ENCODE measurements at places on chromosomes 13 and 19.
A peak's percentile ranks its signal among the peaks of the same experiment; 100 is the strongest.

DNA sequence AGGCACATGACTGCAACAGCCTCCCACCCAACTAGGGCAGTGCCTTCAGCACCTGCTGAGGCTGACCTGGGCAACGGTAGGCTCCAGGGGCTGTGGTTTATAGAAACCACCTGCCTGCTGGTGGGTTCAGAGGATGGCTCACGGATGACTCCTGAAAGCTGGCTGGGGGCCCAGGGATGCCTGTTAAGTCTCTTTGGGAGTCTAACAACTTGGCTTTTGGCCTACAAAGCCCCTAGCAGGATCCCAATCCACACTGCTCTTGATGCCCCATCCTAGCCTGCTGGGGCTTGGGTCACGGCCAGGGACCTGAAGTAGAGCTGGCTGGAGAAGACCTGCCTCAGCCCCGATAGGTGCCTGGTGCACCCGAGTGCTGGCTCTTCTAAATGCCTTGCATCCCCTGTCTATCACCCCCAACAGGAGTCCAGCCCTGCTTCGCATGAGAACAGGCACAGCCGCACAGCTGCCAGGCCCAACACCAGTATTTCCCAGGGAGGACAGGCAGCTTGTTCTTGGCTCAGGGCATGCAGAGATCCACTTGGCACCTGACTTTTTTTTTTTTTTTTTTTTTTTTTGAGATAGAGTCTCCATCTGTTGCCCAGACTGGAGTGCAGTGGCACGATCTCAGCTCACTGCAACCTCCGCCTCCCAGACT lies 9.1 kb upstream of the EPHX3 start:
- no peak for DNase-seq

DNA sequence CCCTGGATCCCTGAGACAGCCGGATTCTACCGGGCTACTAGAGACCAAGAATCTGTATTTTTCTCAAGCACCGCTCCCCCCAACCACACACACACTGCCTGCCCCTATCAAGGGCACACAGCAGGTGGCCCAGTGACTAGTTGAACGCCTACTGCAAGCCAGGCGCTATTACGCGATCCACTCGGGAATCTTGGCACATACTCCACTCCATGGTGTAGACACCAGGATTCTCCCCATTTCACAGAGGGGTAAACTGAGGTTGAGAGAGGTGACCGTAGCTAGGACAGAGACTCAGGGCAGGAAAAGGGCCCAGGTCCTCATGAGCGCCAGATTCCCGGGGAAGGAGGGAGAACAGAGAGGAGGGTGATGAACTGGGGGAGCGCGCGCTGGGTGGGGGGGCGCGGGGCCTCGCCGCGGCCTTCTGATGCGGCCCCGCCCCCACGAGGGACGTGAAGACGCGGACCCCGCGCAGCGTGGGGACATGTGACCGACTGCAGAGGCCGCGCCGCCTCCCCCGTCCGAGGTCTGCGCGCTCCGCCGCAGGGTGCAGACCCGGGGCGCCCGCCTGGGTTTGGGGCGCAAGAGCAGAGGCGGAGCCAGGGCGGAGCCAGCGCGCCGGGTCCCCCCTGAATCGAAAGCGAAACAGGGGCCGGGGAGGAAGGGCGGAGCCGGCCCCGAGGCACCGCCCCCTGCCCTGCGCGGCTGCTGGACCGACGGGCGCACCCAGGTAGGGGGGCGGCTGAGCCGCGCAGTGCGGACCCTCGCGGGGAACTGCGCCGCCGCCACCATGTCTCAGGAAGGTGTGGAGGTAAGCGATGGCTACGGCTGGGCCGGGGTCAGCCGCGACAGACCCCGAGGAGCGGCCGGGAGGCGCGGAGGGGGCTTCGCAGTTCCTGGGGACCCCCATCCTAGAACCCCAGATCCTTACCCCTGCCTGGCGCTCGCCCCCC lies at the start of gene SHFL:
TSS of gene SHFL (plus strand) at position 677 of the 950 bp plus-strand sequence. CDS start at position 788, 111 bp downstream.
- peak; percentile 43 for DNase-seq

- no peak for DNase-seq
Observed at GRCh38 chr19:2807379-2808128, 12.1 kb upstream of the ZNF554 start.

- no peak for DNase-seq
Observed at GRCh38 chr19:31284621-31285020, 64.6 kb downstream of the TSHZ3 start.

- no peak for DNase-seq
Observed at GRCh38 chr13:31134039-31134711, 27.5 kb downstream of the HSPH1 start.

DNA sequence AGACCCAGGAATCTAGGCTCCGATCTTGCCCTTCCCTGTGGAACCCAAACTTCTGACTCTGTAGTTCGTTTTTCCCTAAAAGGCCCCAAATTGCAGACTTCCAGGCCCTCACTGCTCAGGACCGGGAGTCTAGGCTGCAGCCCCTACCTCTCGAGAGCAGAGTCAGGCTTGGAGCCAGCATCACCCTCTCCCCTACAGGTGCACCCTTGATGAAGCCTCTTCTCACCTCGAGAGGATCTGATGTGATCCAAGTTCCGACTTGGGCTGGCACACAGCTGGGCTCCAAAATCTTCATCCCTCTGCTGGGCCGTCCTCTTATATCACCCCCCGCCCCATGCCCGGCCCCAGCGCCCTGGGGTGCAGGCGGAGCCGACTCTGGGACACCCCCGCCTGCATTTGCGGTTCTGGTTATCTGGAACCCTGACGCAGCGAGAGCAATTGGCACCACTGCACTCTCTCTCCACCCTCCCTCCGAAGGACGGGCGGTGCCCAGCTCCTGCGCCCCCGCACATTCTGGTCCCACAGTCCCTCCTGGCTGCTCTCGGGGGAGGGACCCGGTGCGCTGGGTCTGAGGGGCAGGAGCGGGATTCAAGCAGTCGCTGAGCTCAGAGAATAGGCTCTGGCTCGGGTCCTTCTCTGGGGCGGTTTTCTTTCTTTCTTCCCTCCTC lies at the start of gene KLK7:
TSS of gene KLK7 (minus strand) at position 293 of the 668 bp plus-strand sequence. CDS start 1,518 bp downstream, outside the sequence.
- no peak for DNase-seq

- peak; percentile 37 for DNase-seq
Observed at GRCh38 chr13:112690283-112690929, 568 bp downstream of the ATP11A start.

DNA sequence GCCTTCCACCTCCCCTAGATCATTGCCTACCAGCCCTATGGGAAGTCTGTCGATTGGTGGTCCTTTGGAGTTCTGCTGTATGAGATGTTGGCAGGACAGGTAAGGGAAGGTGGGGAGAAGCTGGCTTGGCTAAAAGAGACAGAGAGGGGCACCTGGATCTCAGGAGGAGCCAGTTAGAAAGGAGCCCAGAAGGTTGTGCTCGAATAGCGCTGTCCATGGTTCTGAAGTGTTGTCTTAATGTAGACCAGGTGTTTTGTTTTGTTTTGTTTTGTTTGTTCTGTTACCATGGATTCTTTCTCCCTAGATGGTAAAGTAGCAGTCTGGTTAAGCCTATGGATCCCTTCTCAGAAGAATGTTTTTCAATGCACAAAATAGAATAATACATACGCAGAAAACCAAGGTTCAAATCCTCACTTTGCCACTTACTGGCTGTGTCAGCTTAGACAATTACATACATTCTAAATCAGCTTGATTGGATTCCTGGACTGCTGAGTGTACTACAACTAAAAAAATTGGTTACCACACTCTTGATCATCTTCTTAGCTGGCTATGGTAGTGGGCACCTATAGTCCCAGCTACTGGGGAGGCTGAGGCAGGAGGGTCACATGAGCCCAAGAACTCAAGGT lies 5.9 kb upstream of the CACNG7 start:
- DNase-seq = peak; percentile 33

DNA sequence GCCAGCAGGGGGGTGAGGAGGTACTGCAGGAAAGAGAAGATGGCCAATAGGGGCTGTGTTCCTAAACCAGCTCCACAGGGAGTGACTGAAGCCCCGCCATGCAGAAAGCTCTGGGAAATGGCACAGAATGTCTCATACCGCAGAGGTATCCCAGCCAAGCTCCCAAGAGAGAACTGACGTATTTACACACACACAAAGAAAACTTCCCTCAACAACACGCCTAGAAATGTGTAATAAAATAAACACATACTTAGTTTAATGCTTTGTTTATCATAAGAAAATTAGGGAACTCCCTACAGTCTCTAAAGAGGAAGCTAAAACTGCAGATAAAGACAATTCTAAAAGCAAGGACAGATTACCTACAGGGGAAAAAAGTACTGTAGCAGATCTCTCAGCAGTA lies 40.0 kb downstream of the ESD start:
- peak; percentile 22 for DNase-seq

DNA sequence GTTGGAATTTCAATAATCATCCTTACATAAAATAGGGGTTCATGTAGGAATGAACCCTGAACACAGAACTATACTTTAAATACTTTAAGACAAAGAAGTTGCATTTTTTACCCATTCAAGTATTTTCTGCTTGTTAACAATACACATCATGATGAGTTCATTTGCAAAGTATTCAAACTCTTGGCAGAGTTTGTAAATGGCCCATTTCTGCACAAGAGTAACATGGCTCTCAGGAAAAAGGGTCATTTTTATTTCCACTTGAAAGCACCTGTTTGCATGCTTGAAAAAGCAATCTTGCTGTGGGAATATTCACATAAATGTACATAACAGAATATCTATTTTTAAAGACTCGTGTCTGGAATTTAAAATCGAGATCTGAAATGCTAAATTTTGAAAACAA lies 18.1 kb downstream of the ESD start:
- DNase-seq = peak; percentile 79

DNA sequence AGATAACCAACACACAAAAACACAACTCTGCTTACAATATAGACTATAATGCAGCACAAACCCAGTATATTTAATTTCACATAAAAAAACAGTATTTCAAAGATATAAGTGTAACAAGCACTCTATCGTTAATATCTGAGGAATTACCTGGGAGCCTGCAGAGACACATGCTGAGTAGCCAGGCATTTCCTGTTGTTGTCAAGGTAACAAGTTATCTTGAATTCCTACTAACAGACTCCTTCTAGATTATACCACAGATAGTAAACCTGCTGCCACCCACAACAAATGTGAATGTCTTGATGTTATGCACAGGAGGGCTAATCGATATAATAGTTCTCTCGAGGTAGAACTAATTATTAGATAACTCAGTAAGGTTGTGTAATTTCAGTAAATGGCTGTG lies 826.0 kb upstream of the PRR20A start:
- DNase-seq = no peak

GRCh38 chr19:12163826-12164225 lies 930 bp downstream of the ZNF136 start:
- no peak for DNase-seq

All from fibroblast of lung (primary cell).